ENCODE measurements at places on chromosomes 6 and 20.

GRCh38 chr6:106897580-106897979 is 76.9 kb downstream of the CD24 start:
- no peak for DNase-seq

- DNase-seq = no peak
Measured at GRCh38 chr6:6518631-6519427, 69.7 kb upstream of the LY86 start.

GRCh38 chr6:140437619-140438345 is 1063.3 kb upstream of the CITED2 start:
- DNase-seq = no peak

DNA sequence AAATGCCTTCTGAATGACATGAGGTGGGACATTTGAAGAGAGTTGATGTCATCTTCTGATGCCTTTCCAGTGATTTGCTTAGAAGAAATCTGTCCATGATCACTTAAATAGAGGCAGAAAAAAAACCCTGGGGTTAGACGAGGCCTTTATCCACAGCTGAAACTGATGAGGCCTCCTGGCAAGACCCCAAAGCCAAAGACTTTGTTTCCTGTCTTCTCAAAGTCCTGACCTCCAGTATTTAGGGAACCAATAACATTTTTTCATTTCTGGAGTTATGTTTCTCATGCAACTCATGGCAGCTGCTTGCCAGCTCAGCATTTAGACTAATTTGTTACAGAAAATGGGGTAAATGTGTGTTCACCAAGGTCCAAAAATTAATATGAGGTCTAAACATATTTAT is 248.0 kb upstream of the PRDM1 start:
- DNase-seq = no peak

DNA sequence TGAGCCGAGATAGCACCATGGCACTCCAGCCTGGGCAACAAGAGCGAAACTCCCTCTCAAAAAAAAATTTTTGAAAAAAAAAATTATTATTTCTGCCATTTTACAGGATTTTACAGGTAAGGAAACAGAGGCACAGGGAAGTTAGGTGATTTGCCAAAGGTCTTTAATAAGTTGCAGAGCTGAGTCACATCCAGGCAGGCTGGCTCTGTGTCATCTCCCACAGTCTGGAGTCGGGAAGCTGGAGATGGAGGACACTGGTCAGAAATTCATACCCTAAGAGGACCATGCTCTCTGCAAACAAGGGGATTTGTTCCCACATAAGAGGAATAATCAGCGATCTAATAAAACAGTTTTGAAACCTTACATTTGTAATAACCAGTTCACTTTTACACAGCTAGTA is 24.1 kb downstream of the HECA start:
- no peak for DNase-seq

- DNase-seq = no peak
Measured at GRCh38 chr6:123990376-123990775, 186.7 kb downstream of the NKAIN2 start.

GRCh38 chr6:159104163-159104925 is 59.6 kb upstream of the TAGAP start:
- peak; percentile 83 for DNase-seq

DNA sequence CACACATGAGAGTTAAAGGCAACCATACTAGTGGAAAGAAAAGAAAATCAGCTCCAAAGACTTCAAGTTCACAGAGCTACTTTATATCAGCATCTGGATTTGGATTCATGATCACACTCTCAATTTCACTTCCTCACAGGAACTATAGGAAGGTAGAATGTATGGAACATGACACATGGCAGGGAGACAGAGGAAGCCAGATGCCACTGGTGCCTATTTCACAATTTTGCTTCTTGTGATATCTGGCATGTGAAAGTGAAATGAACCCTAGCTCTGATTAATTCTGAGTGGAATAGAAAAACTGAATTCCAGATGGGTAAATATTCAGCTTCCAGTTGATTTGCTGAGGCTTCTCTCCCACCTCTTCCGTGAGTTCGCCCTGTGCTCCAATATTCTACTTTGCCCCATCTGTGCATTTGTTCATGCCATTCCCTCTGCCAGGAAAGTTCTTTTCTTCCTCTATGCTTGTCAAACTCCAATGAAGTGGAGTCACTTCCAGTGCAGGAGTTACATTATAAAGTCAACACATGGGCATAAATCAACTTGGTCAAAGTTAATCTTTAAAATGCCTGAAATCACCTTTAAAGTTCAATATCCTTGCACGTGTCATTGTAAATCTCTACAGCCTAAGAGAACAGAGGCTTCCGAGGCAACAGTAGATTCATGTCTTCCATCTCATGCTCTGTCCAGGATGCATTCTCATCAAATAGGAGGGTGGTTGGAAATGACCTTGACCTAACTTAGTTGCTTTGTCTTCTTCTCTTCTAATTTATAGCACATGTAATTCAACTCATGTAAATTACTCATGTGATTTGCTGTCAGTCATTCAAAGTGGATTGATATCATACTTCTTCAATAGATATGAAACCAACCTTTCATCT is 275.3 kb downstream of the HIVEP2 start:
- no peak for DNase-seq

DNA sequence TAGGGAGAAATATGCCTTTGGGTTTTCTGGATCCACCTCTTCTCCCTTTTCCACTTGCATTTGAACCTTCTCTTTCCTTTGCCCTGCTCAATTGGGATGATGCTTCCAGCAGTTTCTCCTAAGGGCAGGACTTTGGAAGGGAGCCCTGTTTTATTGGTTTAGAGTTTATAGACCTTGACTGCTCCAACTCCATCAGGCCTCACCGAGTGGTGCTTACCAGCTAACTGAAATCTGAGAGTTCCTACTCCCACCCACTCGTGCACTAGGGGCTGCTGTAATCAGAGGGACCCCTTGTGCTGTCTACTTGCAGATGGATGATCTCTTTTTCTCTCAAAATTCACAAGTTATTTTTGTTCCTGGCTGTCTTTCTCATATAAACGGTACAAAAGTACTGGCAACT is 121.3 kb upstream of the SLC22A16 start:
- DNase-seq = no peak

DNA sequence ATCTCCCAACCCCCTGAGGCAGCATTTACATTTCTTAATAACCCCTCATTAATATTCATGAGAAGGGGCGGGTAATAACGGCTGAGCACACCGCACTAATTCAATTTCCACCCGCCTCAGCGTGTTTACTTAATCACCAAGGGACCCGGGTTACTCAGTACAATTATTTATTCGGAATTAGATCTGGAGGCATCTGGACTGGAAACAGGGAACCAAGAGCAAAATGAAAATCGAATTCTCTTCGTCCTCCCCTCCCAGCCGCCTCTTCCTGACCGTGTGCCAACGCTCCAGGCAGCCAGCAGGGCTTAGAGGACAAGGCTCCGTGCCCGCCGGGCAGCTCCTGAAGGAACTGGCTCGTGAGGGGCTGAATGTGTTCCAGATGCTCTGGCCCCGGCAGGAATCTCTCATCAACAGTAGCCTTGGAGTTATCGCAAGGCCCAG is 23.5 kb upstream of the CTNNBL1 start:
- DNase-seq = no peak

- DNase-seq = no peak
Measured at GRCh38 chr6:6643398-6643797, 54.9 kb downstream of the LY86 start.
